ENCODE measurements at places on chromosomes 3 and 15.

GRCh38 chr3:169390271-169390670 is 273.2 kb downstream of the MECOM start:
- DNase-seq: no peak

GRCh38 chr3:56205406-56205805 is 262.9 kb downstream of the ERC2 start:
- no peak for DNase-seq

DNA sequence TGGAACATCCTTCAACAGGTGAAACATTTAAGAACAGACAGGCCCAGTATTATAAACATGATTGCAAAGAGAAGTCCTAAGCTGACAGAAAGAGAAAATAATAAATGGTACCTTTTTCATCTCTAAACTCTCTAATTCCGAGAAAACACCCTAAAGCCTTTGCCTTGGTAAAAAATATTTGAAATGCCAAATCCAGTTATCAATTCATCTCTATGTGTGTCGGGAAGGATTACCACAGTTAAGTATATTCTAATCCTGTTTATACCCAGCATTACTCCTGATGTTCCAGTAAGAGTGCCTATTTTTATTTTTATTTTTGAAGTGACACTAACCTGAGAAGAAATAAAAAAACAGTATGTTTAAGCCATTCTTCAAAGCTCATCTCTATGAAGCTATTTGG is 219.3 kb upstream of the NANOGP8 start:
- DNase-seq: no peak

DNA sequence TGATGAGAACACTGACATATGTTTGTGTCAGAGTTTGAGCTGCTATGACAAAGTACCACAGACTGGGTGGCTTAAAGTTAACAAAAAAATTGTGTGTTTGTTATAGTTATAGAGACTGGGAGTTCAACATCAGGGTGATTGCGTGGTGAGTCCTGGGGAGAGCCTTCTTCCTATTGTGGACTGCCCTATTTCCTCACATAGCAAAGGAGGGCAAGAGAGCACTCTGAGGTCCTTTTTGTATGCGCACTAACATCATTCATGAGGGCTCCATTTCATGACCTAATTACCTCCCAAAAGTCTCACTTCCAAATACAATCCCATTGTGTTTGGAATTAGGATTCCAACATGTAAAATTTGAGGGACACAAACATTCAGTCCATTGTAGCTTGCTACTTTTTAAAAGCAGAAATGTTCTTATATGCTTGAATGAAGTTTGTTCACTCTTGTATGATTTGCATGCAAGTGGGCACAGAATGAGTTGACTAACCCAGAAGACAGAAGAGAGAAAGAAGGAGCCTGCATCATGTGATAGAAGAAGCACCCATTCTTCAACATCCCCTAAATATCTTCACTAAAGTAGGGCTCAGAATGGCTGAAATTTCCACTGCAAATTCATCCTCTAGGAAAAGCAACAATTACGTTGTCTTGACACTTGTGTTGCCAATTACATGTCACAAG is 18.9 kb upstream of the ALCAM start:
- no peak for DNase-seq

GRCh38 chr3:183477801-183478456 is 49.5 kb upstream of the MCF2L2 start:
- DNase-seq: no peak

GRCh38 chr3:100533176-100533575 is 40.8 kb downstream of the TMEM45A start:
- no peak for DNase-seq

DNA sequence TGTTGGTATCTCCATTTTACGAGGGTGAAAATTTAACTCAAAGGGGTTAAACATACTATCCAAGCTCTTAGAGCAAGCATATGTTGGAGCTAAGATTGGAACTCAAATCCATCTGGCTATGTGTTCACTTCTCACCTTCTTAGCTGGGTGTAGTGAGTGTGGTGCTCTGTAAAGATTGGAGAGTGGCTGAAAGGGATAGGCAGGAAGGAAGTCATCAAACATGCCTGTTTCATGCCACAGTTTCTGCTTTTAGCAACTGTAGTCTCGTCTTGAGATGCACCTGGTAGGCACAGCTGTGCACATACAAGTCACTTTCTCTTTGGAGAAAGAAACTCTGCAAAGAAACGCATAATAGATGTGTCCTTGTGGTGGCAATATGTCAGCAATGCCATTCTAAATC is 189.1 kb upstream of the MDFIC2 start:
- peak; percentile 23 for DNase-seq
